Aorta (tissue), 5 donors: ENCODE measurements at places on chromosomes 12 and 14. TPM values are rescaled to one million over a fixed set of nuclear protein-coding genes. Genes with fewer than 3 reads are reported as not detected.
A peak's percentile ranks its signal among the peaks of the same experiment; 100 is the strongest.

DNA sequence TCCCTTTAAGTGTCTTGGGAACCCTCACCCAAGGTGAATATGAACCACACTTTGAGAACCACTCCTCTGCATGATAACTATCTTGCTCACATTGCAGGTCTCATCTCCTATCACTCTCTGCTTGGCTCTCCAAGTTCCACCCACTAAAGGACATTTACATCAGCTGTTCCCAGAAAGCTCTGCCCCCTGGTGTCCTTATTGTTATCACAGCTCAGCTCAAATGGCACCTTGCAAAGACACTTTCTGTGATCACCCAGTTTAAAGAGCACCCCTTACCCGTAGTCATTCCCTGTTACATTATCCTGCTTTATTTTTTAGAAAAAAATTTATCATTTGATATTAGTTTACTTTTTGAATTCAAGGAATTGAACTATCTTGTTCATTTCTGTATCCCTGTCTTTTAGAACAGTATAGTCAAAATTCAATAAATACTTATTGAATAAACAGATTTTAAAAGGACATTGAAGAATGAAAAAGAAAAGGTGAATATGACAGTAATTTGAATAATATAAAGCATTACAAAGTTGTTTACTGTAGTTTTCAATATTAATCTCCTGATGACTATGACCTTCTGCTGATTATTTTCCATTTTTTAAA, 20.5 kb upstream of the GUCY2C start:
- no peaks in the 10 kb centered on the region for H3K4me1 ChIP-seq
- DNase-seq = no peak
- H3K36me3 ChIP-seq = no peaks in the 10 kb centered on the region
- H3K4me3 ChIP-seq = no peak overlapping the region
- no peaks in the 10 kb centered on the region for H3K27me3 ChIP-seq

DNA sequence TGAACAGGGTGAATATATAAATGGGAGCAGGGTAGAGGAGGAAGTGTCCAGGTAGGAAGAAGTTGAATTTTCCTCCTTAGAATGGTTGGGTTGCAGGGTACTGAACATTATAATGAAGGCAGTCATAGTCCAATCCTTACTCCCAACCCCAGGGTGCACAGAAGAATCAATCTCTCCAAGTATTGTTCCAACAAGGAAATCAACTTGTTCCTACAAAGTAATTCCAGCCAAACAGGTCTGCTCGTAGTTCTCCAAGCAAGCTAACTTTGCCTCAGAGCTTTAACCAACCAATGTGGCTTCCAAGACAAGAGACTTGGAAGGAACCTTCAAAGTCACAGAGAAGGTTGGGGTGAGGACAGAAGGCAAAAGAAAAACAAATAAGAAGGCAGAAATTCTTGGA, 527.2 kb downstream of the MED13L start:
- DNase-seq = no peak
- H3K4me1 ChIP-seq = no peaks in the 10 kb centered on the region
- no peaks in the 10 kb centered on the region for H3K36me3 ChIP-seq

GRCh38 chr12:66669541-66669940, 9.3 kb downstream of the GRIP1 start:
- no peaks in the 10 kb centered on the region for H3K4me1 ChIP-seq
- H3K27ac ChIP-seq = no peak overlapping the region
- DNase-seq = no peak
- no peaks in the 10 kb centered on the region for H3K36me3 ChIP-seq
- no peak overlapping the region for H3K4me3 ChIP-seq

DNA sequence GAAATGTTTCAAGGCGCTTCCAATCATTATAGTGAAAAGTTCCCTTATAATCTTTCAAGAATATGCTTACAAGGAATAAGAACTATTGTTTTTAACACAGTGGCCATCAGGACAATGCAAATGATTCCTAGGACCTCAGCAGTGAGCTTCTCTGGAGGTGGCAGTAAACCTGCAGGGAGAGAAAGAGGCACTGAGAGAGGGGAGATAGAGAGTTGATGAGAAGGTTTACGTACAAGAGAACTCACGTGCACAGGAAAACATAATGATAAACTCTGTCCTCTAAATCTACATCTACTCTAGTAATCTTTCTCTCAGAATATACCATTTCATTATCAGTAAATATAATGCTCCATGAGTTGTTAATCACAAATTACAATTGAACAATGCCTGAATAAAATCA, 715 bp downstream of the KLRC4 start:
- H3K27me3 ChIP-seq = no peaks in the 10 kb centered on the region
- H3K27ac ChIP-seq = no peak overlapping the region
- H3K36me3 ChIP-seq = no peaks in the 10 kb centered on the region

DNA sequence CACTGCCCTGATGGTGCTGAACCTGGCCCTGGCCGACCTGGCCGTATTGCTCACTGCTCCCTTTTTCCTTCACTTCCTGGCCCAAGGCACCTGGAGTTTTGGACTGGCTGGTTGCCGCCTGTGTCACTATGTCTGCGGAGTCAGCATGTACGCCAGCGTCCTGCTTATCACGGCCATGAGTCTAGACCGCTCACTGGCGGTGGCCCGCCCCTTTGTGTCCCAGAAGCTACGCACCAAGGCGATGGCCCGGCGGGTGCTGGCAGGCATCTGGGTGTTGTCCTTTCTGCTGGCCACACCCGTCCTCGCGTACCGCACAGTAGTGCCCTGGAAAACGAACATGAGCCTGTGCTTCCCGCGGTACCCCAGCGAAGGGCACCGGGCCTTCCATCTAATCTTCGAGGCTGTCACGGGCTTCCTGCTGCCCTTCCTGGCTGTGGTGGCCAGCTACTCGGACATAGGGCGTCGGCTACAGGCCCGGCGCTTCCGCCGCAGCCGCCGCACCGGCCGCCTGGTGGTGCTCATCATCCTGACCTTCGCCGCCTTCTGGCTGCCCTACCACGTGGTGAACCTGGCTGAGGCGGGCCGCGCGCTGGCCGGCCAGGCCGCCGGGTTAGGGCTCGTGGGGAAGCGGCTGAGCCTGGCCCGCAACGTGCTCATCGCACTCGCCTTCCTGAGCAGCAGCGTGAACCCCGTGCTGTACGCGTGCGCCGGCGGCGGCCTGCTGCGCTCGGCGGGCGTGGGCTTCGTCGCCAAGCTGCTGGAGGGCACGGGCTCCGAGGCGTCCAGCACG, 4.7 kb downstream of the LTB4R start:
- no peaks in the 10 kb centered on the region for H3K36me3 ChIP-seq
- no peaks in the 10 kb centered on the region for H3K4me1 ChIP-seq

GRCh38 chr12:88802096-88802706, 221.9 kb upstream of the KITLG start:
- no peak overlapping the region for H3K27ac ChIP-seq
- no peaks in the 10 kb centered on the region for H3K36me3 ChIP-seq
- no peaks in the 10 kb centered on the region for H3K27me3 ChIP-seq
- DNase-seq = no peak

- no peaks in the 10 kb centered on the region for H3K27me3 ChIP-seq
- DNase-seq = no peak
- no peak overlapping the region for H3K27ac ChIP-seq
- no peak overlapping the region for H3K4me3 ChIP-seq
- H3K36me3 ChIP-seq = no peaks in the 10 kb centered on the region
Observed at GRCh38 chr12:80321653-80322052, 122.4 kb upstream of the PTPRQ start.

DNA sequence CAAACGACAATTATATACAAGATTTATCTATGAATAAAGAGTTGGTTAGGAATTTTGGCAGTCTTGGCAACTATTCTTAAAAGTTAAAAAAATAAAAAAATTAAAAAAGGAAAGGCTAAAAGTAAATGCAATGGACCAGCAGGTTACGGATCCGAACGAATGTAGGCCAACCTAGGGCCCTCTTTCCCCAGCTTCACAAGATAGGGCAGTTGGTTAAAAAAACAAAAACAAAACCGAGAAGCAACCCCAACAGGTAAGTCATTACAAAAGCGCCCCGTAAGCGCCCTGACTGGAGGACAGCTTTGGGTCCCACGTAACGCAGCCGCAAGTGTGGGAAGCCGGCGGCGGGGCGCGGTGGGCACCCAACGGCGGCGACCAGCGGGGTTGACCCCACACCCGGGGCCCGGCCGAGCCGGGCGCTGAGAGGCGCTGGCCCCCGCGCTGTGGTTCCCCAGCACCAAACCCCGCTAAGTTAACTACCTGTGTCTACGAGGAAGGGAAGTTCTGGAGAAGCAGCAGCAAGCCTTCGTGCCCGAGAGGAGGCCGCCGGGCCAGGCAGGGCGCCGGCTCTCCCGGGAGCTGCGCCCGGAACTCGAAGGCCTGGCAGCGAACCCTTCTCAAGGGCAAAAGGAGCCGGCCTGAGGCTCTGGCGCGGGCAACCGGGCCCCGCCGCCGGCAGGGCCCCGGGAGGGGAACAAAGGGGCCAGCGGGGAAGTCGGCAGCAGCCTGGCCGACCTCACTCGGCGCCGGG, 882 bp downstream of the HECTD1 start:
- no peaks in the 10 kb centered on the region for H3K4me1 ChIP-seq
- H3K36me3 ChIP-seq = no peaks in the 10 kb centered on the region
- H3K27ac ChIP-seq = peak overlapping the region; percentile 94
- no peaks in the 10 kb centered on the region for H3K27me3 ChIP-seq
- H3K4me3 ChIP-seq = peak overlapping the region; percentile 80

GRCh38 chr14:61720294-61720661, 25.0 kb downstream of the HIF1A start:
- DNase-seq = no peak
- H3K4me1 ChIP-seq = no peaks in the 10 kb centered on the region
- H3K27ac ChIP-seq = no peak overlapping the region
- no peaks in the 10 kb centered on the region for H3K36me3 ChIP-seq

DNA sequence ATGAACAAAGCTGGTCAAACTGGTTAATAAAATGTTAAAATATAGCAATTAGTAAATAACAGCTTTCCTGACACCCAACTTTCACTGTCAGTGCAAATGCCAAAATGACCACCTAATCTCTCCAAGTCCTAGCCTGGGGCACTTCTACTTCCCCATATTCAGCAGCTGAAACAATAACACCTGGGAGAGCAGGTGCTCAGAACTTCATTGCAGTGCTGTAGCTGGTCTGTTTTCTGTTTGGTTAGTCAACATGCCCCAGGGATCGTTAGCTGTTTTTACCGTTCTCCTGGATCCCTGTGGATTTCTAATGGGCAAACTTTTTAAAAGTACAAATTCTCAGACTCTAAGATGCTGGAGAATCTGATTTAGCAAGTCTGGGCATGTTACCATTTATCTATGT, 759.7 kb downstream of the GALC start:
- H3K36me3 ChIP-seq = no peaks in the 10 kb centered on the region
- H3K27me3 ChIP-seq = no peaks in the 10 kb centered on the region
- H3K4me3 ChIP-seq = no peak overlapping the region

DNA sequence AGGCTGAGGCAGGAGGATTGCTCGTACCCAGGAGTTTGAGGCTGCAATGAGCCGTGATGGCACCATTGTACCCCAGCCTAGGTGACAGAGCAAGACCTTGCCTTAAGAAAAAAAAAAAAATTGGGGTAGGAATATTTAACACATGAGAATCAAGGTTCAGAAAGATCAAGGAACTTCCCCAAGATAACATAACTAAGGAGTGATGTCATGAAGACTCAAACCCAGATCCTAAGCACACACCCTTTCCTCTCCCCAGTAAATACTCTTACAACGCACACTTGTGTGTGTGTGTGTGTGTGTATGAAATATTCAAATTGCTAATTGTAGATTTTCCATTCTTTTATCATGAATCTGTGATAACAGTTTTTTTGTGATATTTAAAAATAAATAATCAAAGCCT, 90.6 kb upstream of the NUDT4 start:
- H3K36me3 ChIP-seq = no peaks in the 10 kb centered on the region
- H3K4me3 ChIP-seq = no peak overlapping the region
- no peaks in the 10 kb centered on the region for H3K27me3 ChIP-seq

DNA sequence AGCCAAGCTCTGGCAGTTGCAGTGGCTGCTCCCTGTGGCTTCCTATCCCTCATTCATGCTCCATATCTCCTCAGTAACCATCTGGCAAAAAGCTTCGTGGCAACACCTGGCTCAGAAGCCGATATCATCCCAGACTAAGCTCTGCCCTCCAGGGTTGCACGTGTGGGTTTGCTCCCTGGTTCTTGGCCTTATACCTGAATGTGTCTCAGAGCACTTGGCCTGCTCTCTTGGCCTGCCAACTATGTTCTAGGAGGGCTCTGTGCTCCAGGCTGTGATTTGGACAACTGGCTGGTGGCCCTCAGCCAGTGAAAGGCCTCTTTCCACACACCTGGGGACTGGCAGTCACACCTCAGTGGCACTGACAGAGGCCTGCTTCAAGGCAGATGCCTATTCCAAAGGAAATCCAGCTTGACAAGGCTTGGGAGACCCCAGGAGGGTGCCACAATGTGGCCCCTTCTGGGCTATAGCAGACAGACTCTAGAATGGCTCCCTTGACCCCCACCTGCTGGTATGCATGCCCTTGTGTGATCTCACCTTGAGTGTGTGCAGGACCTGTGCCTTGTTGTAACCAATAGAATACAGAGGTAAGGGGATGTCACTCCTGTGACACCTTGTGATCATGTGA, 10.5 kb downstream of the PLD4 start:
- H3K4me1 ChIP-seq = no peaks in the 10 kb centered on the region
- no peaks in the 10 kb centered on the region for H3K27me3 ChIP-seq
- H3K27ac ChIP-seq = no peak overlapping the region
- H3K36me3 ChIP-seq = no peaks in the 10 kb centered on the region

- peak within 1 kb of the TSS; percentile 65 for H3K4me3 ChIP-seq
- no peaks in the 10 kb centered on the region for H3K4me1 ChIP-seq
- peak; percentile 83 for DNase-seq
- H3K36me3 ChIP-seq = no peaks in the 10 kb centered on the region
- no peaks in the 10 kb centered on the region for H3K27me3 ChIP-seq
Observed at GRCh38 chr12:12349711-12350665, at the start of gene MANSC1. Gene MANSC1 (minus strand): TSS chr12:12350242. CDS start chr12:12343314, 6,928 bp downstream.

The CELA1 gene
- total RNA-seq = not detected

The KCTD10 gene
- 199 TPM for total RNA-seq

The KITLG gene
- total RNA-seq = 19.1 TPM

The CCDC177 gene
- not detected for total RNA-seq

The POLE2 gene
- total RNA-seq = 1.2 TPM

The DDN gene
- 0.10 TPM for total RNA-seq

The LPAR5 gene
- total RNA-seq = 2.5 TPM

The COCH gene
- total RNA-seq = 2.9 TPM

The KRT75 gene
- total RNA-seq = not detected

The FAM181A gene
- total RNA-seq = not detected

The MLEC gene
- total RNA-seq = 92.0 TPM

The KCNJ8 gene
- 17.2 TPM for total RNA-seq

The C12orf54 gene
- not detected for total RNA-seq

The ADCY4 gene
- total RNA-seq = 111 TPM
